HFFc6 (cell line): ENCODE measurements at places on chromosomes 6 and 20. TPM values are rescaled to one million over a fixed set of nuclear protein-coding genes. Genes with fewer than 3 reads are reported as not detected.

Gene OOEP
- not detected in 3 replicates for total RNA-seq

GRCh38 chr6:71138376-71138775 lies 150.2 kb upstream of the OGFRL1 start:
- H3K27me3 ChIP-seq: peaks cover 6% of the 10 kb centered on the region
- DNase-seq: no peak
- H3K27ac ChIP-seq: no peak overlapping the region; the same call in 1 of the 2 replicates

Gene CCM2L
- not detected in 2 replicates for total RNA-seq

GRCh38 chr6:25403150-25403549 lies 124.0 kb downstream of the CARMIL1 start:
- no peak overlapping the region; the same call in 1 of the 2 replicates for H3K27ac ChIP-seq
- DNase-seq: no peak
- no peaks in the 10 kb centered on the region for H3K27me3 ChIP-seq
- H3K4me3 ChIP-seq: no peak overlapping the region
- H3K4me1 ChIP-seq: no peaks in the 10 kb centered on the region

DNA sequence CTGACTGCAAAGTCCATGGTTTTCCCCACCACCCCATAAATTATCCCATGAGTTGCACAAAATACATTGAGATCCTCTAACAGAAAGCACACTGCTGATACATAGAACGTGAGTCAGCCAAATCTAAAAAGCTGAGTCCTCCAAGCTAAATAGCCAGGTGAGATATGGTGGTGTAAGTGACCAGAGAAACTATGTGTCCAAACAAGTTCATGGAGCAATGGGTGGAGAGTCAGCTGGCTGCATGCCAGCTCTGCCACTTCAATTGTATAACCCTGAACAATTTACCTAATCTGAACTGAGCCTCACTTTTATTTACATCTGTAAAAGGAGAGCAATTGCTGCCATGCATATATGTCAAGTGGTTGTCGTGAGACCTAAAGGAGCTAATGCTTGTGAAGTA lies 9.7 kb downstream of the SNAP25 start:
- DNase-seq: no peak
- H3K4me1 ChIP-seq: no peaks in the 10 kb centered on the region
- H3K27ac ChIP-seq: no peak overlapping the region
- no peak overlapping the region for H3K4me3 ChIP-seq
- peaks cover 2% of the 10 kb centered on the region for H3K27me3 ChIP-seq

Gene CRISP3
- not detected in 3 replicates for total RNA-seq

GRCh38 chr6:35489995-35490791 lies 6.7 kb downstream of the TEAD3 start:
- H3K27ac ChIP-seq: peak overlapping the region; percentile 87
- peak overlapping the region; percentile 67 for H3K4me3 ChIP-seq
- peak; percentile 56 for DNase-seq
- peaks cover 77% of the 10 kb centered on the region for H3K4me1 ChIP-seq
- no peaks in the 10 kb centered on the region; the same call in 1 of the 2 replicates for H3K36me3 ChIP-seq

Gene GPX5
- not detected in 2 replicates for total RNA-seq

DNA sequence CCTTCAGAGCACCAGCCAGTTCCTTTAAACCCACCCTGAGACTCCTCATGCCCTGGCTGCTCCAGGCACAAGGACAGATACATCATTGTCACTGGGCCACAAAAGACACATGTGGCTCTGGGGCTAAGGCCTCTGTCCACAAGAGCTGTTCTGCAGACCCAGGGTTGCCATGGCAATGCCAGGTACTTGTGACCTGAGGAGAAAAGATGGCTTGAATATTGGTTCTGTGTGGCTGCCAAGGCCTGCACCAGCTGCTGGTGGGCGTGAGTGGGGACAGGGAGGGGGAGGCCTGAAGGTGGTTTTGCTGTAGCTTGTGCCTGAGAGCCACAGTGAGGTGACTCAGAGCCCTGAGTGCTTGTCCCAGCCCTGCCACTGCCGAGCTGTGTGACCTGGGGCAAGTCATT lies 31.8 kb downstream of the SAYSD1 start:
- H3K27me3 ChIP-seq: peaks cover 11% of the 10 kb centered on the region; the same call in 1 of the 2 replicates
- no peaks in the 10 kb centered on the region for H3K36me3 ChIP-seq
- H3K27ac ChIP-seq: no peak overlapping the region
- H3K4me1 ChIP-seq: no peaks in the 10 kb centered on the region

DNA sequence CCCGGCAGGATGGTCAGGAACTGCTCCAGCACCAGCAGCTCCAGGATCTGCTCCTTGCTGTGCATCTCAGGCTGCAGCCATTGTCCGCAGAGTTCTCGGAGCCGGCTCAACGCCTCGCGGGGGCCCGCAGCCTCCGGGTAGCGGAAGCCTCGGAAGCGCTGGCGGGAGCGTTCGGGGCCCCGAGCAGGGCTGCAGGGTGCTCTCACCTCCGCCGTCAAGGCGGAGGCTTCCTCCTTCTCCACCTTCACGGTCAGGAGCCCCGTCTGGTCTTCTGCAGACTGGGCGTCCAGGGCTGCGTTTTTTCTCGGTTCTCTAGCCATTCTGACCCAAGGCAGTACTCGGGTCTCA lies 434 bp downstream of the ZKSCAN4 start:
- H3K27ac ChIP-seq: peak overlapping the region; percentile 84
- H3K4me3 ChIP-seq: peak overlapping the region; percentile 99
- peaks cover 13% of the 10 kb centered on the region; the same call in 1 of the 2 replicates for H3K36me3 ChIP-seq
- H3K4me1 ChIP-seq: peaks cover 20% of the 10 kb centered on the region
- DNase-seq: no peak

GRCh38 chr20:60233018-60233630 lies 274.9 kb downstream of the CDH26 start:
- H3K4me1 ChIP-seq: peaks cover 30% of the 10 kb centered on the region
- no peak overlapping the region for H3K27ac ChIP-seq
- H3K27me3 ChIP-seq: peaks cover 2% of the 10 kb centered on the region; the same call in 1 of the 2 replicates
- H3K36me3 ChIP-seq: peaks cover 15% of the 10 kb centered on the region

- no peak for DNase-seq
- H3K36me3 ChIP-seq: no peaks in the 10 kb centered on the region
- H3K27ac ChIP-seq: no peak overlapping the region
Measured at GRCh38 chr20:10332656-10333415, 101.2 kb downstream of the MKKS start.

Gene CRISP2
- total RNA-seq: not detected in 3 replicates

Gene CALHM5
- 1.6 to 4.6 TPM (median 2.0 TPM) in 3 replicates for total RNA-seq

GRCh38 chr6:6892744-6893583 lies 214.8 kb upstream of the RREB1 start:
- peaks cover 3% of the 10 kb centered on the region for H3K27me3 ChIP-seq
- H3K4me1 ChIP-seq: no peaks in the 10 kb centered on the region
- H3K36me3 ChIP-seq: no peaks in the 10 kb centered on the region
- no peak overlapping the region for H3K27ac ChIP-seq

GRCh38 chr20:63858393-63859165 lies 2.7 kb upstream of the ABHD16B start:
- H3K27me3 ChIP-seq: peaks cover 8% of the 10 kb centered on the region; the same call in 1 of the 2 replicates
- DNase-seq: peak; percentile 25
- peaks cover 7% of the 10 kb centered on the region for H3K36me3 ChIP-seq
- H3K4me3 ChIP-seq: no peak overlapping the region

- no peaks in the 10 kb centered on the region for H3K4me1 ChIP-seq
- peaks cover 35% of the 10 kb centered on the region for H3K27me3 ChIP-seq
- no peak for DNase-seq
- no peaks in the 10 kb centered on the region for H3K36me3 ChIP-seq
Measured at GRCh38 chr20:62571669-62572344, 70.5 kb upstream of the SLCO4A1 start.

GRCh38 chr20:11379257-11380011 lies 538.3 kb upstream of the BTBD3 start:
- H3K4me1 ChIP-seq: no peaks in the 10 kb centered on the region; the same call in 1 of the 2 replicates
- H3K27me3 ChIP-seq: no peaks in the 10 kb centered on the region; the same call in 1 of the 2 replicates
- no peak overlapping the region for H3K4me3 ChIP-seq

Gene RAD21L1
- 0.26 and 0.46 TPM in 2 replicates for total RNA-seq

GRCh38 chr6:85637579-85637978 lies 5.1 kb downstream of the SYNCRIP start:
- H3K4me3 ChIP-seq: peak overlapping the region; percentile 20; the same call in 1 of the 2 replicates
- DNase-seq: no peak
- peaks cover 75% of the 10 kb centered on the region for H3K36me3 ChIP-seq

Gene MUCL3
- total RNA-seq: not detected in 3 replicates

Gene SGK2
- 0.27 TPM in 1 of 3 replicates, not detected in the others for total RNA-seq

GRCh38 chr6:52049252-52050050 lies 38.0 kb downstream of the PKHD1 start:
- no peak overlapping the region for H3K27ac ChIP-seq
- peaks cover 3% of the 10 kb centered on the region; the same call in 1 of the 2 replicates for H3K27me3 ChIP-seq
- peak; percentile 36 for DNase-seq
- no peaks in the 10 kb centered on the region for H3K4me1 ChIP-seq
- no peaks in the 10 kb centered on the region for H3K36me3 ChIP-seq

DNA sequence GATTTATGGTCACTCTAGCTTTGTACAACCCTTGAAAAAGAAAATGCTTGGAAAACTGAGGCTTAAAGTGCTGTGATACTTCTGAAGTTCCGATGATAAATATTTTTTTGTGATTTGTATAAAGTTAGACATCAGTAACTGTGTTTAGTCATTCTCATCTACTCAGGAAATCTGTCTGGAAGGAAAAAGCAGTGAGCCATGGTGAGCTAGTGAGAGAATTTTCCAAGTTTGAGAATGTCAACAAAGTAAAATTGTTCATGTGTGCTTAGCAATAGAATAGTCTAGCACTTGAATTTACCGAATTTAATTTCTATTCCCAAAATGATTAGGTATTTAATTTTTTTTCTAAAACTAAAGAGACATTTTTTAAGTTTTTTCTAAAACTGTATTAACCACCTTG lies 41.3 kb upstream of the PLCB4 start:
- H3K4me3 ChIP-seq: no peak overlapping the region
- H3K27ac ChIP-seq: peak overlapping the region; percentile 51; the same call in 1 of the 2 replicates
- no peak for DNase-seq
- peaks cover 59% of the 10 kb centered on the region for H3K4me1 ChIP-seq
